ENCODE measurements at places on chromosomes 1 and 21. TPM values are rescaled to one million over a fixed set of nuclear protein-coding genes. Genes with fewer than 3 reads are reported as not detected.

DNA sequence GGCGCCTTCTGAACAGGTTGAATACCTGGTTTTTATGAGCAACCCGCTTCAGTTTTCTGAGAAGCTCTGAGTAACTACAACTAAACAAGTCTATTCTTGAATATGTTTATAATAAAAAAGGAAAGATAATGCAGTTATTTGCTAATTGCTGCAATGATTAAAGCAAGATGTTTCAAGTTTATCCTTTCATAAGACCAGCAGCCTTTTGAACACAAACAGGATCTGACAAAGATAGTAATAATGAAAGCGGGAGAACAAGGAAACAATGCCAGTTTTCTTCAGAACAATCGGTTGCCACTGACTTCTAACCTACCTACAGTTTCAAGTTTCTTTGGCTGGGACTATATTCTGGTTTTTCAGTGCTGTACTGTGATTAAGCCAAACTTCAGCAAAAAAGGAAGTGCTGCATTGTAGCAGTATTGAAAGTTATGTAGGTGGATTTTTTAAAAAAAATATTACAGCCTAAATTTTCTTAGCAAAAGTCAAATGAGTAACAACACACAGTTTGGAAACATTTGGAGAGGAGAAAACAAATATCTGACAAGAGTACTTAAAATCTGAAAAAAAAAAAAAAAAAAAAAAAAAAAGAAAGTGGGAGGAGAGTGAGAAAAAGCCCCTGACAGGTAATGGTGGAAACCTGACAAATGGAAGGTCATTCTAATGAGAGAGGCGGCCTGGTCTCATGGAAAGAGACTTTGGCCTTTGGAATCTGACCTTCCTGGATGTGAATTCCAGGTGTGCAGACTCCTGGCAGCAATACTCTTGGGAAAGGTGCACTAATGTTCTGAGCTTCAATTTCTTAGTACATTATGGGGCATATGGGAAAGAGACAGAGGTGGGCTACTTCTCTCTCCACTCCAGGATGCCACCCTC is 11.4 kb downstream of the KCNJ15 start:
- DNase-seq = peak; percentile 67

DNA sequence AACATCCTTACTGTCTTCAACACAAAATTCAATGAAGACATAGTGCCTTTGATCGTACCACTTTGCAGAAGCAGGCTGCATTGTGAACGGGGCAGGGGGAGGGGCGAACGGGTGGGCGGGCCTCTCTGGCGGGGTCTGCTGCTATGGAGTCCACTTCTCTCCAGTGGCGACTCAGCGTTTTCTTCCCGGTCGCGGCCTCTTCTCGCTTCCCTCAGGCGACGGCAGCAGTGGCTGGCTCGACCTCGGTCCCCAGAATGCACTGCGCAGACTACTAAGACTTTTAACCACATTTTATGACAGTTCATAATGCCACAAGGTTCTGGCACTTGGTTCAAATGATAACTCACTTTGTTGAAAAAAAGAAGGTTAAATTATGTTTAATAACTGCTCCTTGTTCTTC is 21.2 kb downstream of the GBP2 start:
- no peak for DNase-seq

- peak; percentile 93 for DNase-seq
Measured at GRCh38 chr1:40389871-40390560, 16.5 kb downstream of the SMAP2 start.

- peak; percentile 34 for DNase-seq
Measured at GRCh38 chr1:19179597-19180264, 30.3 kb downstream of the UBR4 start.

- peak; percentile 28 for DNase-seq
Measured at GRCh38 chr1:47180603-47181094, 9.2 kb downstream of the PDZK1IP1 start.

DNA sequence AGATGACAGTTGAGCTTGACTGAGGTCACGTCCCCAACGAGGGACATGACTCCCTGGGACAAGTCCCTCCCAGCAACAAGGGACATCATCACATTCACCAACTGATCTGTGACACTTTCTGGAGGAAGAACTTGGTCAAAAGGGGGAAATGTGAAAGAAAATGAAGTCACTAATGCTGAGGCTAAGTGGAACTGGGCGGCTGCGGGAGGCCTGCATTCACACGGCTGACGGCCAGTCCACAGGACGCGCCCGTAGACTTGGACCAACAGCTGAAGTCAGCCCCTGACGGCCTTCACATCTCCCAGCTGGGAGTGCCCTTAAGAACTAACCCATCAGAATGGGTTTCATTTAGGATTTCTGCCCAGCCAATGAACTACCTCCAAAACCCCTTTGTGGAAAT is 26.6 kb downstream of the POFUT2 start:
- no peak for DNase-seq

The NBPF6 gene
- not detected for total RNA-seq

The TMEM200B gene
- 9.5 TPM for total RNA-seq

The ZYG11A gene
- 0.72 TPM for total RNA-seq

The OXCT2 gene
- total RNA-seq = 0.99 TPM

The KISS1 gene
- not detected for total RNA-seq
